ENCODE measurements at places on chromosomes 7 and 10.

DNA sequence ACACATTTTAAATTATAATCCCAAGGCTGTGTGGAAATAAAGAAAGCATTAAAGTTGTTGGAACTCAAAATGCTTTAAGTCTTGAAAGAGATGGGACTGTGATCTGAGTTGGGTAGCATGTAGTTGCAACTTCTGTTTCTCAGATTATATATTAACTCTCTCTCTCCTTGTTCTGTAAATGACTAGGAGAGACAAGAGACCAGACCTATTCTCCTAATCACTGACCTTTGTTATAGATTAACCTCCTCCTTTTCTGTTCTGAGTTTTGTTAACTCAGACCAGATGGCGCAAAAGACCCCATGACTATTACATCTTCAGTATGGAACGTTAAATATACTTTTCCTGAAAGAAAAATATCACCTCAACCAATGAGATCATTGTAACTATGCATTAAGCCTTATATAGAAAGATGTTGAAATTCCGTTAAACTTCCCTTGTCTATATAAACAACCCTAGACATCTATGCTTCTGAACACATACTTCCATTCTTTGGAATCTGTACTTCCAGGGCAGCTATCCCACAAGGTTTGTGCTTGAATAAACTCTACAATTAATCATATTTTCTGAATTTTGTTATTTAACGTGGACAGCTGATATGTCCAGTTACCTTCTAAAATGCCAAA lies 143.5 kb upstream of the TRIM24 start:
- DNase-seq, result no peak

- DNase-seq, result no peak
Observed at GRCh38 chr10:128612195-128612594, 486.0 kb upstream of the MKI67 start.

- DNase-seq, result no peak
Observed at GRCh38 chr7:1933066-1933750, 263.1 kb downstream of the ELFN1 start.

DNA sequence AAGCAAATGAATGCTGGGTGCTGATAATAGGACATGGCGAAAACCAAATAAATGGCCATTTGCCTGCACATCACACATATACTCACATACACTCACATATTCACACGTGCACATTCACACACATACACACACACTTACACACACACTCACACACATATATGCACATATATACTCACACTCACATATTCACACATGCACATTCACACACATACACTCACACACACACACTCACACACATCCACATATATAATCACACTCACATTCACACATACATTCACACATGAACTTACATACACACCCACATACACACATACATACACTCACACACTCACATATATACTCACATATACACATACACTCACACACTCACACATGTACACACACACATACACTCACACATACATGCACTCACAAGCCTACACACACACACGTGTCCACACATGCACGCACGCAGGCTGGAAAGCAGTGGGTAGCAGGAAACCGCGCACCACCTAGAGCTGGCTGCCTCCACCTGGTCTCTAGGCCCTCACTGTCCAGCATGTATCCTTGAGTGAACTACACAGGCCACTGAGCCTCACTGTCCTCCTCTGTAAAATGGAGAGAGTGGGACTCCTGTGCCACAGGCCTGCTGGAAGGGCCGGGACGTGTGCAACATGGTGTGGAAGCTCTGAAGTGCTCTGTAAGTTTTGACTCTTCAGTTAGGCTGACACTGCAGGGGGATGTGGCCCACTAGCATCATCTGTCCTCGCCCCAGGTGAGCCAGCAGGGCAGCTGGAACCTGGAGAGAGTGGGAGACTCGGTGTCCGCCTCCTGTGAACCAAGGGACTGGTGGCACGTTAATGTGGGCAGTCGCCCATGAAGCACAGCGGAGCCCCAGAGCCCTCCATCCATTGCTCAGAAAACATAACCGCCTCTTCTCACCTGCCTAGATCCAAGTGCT lies 14.9 kb downstream of the TMEM72 start:
- no peak for DNase-seq

DNA sequence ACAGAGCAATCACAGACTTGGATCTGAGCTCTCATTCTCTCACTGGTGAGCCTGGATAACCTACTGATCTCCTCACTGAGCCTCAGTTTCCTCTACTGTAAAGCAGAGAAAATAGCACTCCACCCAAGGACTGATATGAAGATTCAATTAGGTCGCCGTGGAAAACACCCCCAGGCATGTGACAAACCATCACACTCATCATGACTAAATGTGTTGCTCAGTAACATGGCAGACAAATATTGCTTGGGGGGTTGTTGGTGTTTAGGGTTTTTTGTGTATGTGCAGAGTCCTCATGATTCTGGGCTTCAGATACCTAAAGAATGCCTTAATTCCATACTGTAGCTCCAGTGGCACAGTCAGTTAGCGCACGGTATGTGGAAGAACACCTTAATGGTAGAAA lies 122.1 kb upstream of the TCF7L2 start:
- DNase-seq, result no peak

DNA sequence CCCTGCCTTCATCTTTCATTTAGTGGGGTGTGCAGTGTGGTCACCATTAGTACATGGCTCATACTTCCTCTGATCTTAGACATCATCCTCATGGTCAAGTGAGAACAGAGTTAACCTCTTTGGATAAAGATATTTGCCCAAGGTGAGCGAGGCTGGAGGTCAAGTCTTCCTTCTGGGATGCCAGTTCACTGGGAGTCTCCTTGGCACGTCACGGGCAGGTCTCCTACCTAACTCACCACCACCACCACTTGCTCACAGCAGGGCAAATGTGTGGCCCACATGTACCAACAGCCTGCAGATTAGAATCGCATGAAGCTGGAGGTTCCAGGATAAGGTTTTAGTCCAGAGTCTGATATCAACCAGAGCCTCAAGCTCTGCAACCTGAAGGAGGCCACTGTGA lies 164.6 kb downstream of the USP6NL start:
- no peak for DNase-seq

- no peak for DNase-seq
Observed at GRCh38 chr10:3293581-3294431, 121.2 kb upstream of the PITRM1 start.

- DNase-seq, result no peak
Observed at GRCh38 chr10:10110844-10111490, 906.7 kb upstream of the CELF2 start.

DNA sequence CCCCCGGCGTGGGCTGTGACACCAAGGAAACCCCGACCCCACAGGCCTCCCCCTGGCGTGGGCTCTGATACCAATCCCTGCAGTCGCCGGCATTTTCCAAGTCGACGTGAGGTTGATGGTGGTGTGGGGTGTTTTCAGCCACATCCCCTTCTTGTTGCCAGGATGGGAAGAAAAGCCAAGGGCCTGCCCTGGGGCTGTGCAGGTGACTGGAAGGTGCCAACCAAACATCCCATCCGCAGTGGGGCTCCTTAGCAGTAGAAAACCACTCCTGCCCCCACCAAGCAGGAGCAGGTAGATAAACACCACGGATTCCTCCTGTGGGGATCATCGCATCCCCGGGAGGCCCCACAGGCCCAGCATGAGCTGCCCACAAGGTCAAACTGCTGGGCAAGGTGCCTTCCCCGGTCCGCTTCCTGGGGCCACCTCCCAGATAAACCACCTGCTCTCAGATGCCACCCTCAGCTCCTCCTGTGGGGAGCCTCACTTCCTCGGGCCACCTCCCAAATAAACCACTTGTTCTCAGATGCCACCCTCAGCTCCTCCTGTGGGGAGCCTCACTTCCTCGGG lies 88.5 kb upstream of the DIP2C start:
- no peak for DNase-seq

GRCh38 chr7:137933270-137934017 lies 68.4 kb downstream of the CREB3L2 start:
- DNase-seq, result no peak

Data from NCI-H524 treated with DMSO at 0.1 percent for 48 hours (cell line).